Stimulated activated CD8-positive, alpha-beta memory T cell treated with anti-CD3 and anti-CD28 coated beads, Interleukin-4, amount 100 ng/mL, for 24 hours (primary cell): ENCODE measurements at places on chromosomes 7 and 10.

DNA sequence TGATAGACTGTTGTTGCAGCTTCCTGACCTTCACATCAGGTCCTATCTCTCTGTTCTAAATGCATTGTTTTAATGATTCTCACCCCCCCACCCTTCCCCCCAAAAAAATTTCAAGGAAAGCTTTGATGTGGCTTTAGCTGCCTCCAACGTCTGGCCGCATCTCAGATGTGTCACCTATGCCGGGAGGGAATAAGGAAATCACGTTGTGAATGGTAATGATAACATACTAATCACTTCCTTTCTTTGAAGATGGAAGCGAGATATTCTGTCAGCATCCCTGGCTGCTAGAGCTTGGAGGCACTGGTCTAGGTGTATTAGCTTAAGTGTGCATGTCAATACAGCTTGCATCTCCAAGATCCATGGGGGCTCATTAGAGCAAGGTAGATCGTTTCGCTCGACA lies 89.6 kb downstream of the VTI1A start:
- DNase-seq: no peak

DNA sequence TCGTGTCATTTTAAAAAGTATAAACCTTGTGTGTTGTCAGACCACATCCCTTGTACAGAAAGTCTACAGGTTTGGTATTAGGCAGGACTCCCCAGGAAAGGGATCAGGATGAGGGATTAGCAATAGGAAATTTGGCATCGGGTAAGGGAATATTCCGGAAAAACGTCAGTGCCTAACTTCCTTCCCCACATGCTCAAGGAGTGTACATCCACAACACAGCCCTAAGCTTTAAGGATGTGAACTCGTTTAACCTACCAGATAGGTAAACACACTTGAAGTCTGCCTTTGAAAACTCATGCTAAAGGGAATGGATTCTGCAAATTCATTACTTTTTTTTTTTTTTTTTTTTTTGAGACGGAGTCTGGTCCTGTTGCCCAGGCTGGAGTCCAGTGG lies 194.9 kb downstream of the SKIDA1 start:
- no peak for DNase-seq

DNA sequence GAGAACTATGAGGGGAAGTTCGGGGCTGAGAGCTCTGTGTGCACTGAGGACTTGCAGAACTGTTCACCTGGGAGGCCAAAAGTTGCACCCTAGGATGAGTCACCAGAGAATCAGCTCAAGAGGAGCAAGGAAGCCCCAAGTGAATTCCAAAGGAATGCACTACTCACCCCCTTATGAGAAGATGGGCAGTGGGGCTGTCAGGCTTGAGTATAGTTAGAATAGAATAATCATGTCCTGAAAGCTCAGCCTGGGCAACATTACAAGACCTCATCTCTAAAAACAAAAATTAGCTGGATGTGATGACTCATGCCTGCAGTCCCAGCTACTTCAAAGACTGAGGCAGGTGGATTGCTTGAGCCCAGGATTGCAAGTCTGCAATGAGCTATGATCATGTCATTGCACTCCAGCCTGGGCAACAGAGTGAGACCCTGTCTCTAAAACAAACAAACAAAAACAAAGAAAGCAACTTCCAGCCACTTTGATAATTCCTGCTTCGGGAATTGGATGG lies 30.0 kb downstream of the MAP3K8 start:
- DNase-seq: no peak

DNA sequence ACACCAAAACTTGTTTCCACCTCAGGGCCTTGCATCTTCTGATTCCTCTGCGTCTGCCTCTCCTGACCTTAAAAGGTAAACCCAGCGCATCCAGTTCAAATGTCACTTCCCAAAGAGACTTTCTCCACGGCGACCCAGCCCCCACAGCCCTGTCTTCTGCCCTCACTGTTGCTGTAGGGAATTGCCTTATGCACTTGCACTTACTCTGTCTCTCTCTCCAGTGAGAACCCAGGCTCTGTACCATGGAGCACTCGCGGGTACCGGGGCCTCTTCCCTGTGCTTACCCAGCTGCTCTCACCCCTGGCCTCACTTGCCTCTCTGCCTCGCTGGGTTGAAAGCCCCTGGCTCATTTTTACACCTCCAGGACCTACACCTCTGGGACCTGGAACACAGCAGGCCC lies 48.4 kb downstream of the AOC1 start:
- no peak for DNase-seq

DNA sequence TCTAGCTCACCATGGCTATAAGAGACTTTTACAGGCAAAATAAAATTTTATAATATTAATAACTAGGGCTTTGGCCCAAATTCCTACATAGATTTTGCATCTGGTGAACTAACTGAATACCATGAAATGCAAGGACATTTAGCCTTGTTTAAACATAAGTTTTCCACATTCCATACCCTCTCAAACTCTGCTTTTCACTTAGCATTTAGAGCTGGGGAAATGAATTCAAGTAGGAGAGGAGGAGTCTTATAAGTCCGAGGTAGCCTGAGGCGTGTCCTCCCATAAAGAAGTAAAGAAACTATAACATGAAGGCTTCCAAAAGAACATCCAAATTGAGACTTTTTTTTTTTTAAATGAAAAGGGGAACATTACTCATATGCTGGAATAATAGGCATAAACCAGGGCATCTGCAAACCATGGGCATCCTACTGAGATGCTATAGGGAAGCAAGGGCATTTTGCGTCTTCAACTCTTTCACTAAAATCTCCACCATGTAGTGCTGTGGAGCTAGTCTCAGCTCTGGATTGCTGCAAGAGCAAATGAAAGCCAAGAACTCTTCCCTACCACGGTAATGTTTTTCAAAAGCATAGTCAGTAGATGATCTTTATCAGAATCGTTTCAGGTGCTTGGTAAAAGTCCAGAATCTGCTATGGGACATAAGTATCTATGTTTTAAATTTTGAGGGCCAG lies 79.1 kb downstream of the PALS2 start:
- DNase-seq: no peak
